ENCODE measurements at places on chromosomes 16 and 17. TPM values are rescaled to one million over a fixed set of nuclear protein-coding genes. Genes with fewer than 3 reads are reported as not detected.

LSM12 gene
- 112 TPM for total RNA-seq

ELOB gene
- 351 TPM for total RNA-seq

SLC6A2 gene
- total RNA-seq = not detected

NME4 gene
- 101 TPM for total RNA-seq

SUMO2 gene
- 170 TPM for total RNA-seq

HES7 gene
- 0.94 TPM for total RNA-seq

C17orf78 gene
- total RNA-seq = not detected
